Hematopoietic multipotent progenitor cell treated with erythropoietin and hydrocortisone succinate and interleukin-3 and kit ligand, for 15 days (in vitro differentiated cells): ENCODE measurements at places on chromosomes 4 and X.

GRCh38 chr4:121877041-121877773 is 6.9 kb upstream of the BBS7 start:
- DNase-seq, result no peak

DNA sequence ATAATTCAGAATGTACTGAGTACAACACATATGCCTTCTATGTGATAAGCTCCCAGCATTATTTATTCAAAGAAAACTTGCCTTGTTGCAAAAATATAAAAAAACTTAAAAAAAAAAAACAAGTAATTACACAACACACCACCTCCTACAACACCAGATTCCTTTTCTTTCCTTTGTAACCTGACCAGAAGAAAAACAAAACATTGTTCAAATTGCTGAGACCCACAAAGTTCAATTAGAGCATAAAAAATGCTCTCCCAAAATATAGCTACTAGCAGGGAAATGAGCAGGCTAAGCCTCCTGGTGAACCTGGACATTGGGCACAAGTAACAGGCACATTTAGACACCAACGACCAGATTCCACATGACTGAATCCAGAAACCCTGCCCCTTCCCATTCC is 38.3 kb downstream of the MECP2 start:
- DNase-seq, result no peak

DNA sequence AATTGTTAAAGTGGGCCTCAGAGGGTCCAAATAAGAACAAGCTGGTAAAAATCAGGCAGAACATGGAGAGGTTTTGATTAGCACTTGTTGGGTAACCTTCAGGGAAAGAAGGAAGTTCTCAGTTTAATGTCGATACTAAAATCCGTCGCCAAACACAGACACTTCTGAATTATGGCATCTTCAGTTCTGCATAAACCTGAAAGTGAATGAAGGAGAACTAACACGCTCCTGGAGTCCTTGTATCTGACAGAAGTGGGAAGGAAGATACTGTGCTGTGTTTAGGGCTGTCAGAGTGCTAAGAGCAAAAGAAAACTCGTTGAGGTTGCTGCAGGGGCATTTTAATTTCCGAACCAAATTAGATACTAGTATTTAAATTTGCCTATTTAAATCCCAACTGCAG is 106.2 kb downstream of the TMA16 start:
- DNase-seq, result no peak

- DNase-seq, result no peak
These were observed 97.7 kb downstream of the NFKB1 start for GRCh38 chr4:102598762-102599374.

DNA sequence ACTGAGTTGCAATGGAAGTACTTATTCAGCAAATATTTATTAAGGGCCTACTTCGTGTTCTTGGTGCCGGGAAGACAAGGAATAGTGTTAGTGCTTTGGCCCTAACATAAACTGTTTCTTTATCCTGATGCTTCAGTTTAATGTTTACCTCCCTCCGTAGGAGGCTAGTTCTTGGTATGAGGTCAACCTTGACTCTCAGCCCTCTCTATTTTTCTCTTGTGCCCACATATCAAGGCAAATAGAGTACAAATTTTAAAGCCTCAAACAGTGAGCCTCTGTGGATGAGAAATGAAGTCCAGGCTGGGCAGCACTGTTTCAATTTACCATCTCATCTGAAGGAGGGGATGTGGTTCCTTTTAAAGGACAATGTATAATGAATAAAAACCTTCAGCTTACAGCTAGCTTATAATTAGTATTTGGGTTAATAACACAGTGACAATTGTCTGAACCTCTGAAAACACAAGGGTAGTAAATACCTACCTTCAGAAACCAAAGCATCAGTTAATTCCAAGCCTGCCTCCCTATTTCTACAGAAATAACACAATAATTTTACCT is 68.5 kb downstream of the SH3RF1 start:
- no peak for DNase-seq

DNA sequence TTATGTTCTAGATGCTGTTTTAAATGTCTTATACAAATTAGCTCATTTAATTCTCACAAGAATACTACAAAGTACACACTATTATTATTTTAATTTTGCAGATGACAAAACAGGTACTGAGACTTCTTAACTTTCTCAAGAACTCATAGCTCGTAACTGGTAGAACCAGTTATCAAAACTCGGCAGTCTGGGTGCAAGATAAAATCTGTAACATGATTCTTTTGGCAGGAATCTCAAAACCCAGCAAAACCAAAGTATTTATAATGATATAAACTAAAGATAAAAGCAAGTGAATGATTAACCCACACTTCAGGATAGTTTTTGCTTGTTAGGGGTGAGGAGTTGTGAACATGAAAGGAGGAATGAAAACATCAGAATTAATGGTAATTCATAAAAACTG is 27.6 kb downstream of the CLNK start:
- no peak for DNase-seq

DNA sequence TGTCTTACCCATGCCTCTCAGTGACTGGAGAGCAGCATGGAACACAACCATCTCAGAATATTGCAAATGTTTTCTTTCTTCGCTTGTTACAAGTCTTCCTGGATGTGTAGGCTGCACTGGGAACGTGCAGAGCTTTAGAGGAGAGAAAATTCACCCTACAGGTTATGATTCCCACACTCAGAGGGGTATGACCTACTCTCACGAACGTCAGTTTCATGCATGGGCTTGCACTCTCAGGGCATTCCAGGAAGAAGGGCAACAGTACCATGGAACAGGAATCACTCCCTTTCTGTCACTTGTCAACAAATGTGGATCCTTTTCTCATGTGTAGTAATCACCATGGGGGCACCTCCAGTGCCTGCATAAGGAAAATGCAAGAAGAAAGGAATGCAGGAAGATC is 75.8 kb downstream of the NBDY start:
- DNase-seq, result no peak

DNA sequence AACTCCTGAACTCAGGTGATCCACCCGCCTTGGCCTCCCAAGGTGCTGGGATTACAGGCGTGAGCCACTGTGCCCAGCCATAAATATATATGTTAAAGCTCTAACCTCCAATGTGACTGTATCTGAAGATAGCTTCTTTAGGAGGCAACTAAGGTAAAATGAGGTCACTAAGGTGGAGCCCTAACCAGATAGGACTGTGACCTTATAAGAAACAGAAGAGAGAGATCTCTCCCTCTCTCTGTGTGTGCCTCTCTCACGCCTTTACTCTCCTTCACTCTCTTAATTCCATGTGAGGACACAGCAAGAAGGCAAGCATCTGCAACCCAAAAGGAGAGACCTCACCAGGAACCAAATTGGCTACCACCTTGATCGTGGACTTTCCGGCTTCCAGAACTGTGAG is 926 bp upstream of the MAGIX start:
- DNase-seq, result peak; percentile 43

GRCh38 chr4:114296126-114296525 is 302.5 kb upstream of the UGT8 start:
- no peak for DNase-seq

GRCh38 chr4:146333895-146334262 is 119.5 kb downstream of the REELD1 start:
- DNase-seq, result no peak

- DNase-seq, result no peak
These were observed 71.7 kb downstream of the NYX start for GRCh38 chrX:41518841-41519220.

DNA sequence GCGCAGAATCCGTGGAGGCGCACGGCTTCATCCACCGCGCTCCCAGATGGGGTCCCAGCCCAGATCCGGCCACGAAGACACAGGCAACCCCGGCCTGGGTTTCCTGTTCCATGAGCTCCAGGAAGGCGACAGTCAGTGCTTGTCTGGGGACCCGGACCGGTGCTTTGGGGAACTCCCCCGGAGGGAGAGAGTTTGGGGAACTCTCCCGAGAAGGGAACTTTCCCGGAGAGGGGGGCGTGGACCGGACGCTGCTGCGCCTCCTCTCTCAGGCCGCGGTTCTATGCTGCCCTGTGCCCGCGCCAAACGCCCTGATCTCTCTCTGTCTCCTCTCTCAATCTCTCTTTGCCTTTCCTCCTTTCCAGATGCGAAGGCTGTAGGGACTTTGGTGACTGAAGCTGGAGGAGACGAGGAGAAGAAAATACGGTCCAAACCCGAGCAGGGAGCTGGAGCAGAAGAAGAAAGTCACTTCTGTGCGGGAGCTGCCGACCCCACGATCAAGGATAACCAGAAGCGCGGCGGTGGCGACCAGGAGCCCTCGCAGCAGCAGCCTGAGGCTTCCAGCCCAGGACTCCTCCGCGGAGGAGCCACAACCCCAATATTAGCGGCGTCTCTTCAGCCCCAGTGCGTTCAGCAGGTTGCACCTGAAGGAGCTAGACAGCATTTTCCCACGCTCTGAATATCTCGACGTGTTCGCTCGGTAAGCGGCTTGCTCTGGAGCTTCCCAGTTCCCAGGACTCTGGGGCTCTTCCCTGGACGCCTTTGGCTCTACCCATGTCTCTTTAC is 47.6 kb upstream of the NKAP start:
- DNase-seq, result no peak

GRCh38 chr4:152972821-152973628 is 36.9 kb downstream of the FHDC1 start:
- no peak for DNase-seq

DNA sequence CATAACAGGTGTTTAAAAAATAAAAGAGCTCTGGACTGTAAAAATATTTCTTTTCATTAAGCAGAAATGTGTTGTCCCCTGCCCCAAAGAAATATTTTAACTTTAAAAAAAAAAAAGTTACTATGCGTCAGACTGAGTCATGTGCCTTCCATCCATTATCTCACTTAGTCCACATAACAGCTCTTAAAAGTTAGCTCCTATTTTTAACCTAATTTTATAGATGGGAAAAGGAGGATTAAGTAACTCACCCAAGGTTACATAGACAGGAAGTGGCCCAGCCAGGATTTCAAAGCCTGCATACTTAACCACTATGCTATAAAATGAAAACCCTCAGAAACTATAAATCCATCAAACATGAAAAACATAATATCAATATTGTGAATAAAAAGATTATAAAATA is 97.7 kb downstream of the MANBA start:
- DNase-seq, result no peak

- no peak for DNase-seq
These were observed 19.3 kb downstream of the CLTRN start for GRCh38 chrX:15645266-15645665.

GRCh38 chr4:15476396-15476795 is 6.7 kb downstream of the CC2D2A start:
- DNase-seq, result no peak

GRCh38 chr4:6027392-6027791 is 9.2 kb upstream of the C4orf50 start:
- DNase-seq, result no peak

DNA sequence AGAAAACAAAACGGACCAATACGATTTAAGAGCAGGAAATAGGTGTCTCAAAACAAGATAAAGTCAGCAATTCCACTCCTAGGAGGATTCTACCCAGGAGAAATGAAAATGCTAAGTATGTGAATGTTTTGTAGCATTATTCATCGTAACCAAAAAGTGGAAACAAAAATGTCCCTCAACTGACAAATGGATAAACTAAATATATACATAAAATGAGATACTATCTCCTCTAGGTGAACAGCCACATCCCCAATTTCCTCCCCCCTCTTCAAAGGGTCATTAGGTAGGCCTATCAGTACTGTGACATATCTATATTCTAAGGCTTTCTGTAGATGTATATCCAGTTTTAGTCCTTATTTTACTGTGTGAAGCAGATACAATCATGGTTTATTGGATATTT is 18.0 kb downstream of the DDX3X start:
- no peak for DNase-seq

DNA sequence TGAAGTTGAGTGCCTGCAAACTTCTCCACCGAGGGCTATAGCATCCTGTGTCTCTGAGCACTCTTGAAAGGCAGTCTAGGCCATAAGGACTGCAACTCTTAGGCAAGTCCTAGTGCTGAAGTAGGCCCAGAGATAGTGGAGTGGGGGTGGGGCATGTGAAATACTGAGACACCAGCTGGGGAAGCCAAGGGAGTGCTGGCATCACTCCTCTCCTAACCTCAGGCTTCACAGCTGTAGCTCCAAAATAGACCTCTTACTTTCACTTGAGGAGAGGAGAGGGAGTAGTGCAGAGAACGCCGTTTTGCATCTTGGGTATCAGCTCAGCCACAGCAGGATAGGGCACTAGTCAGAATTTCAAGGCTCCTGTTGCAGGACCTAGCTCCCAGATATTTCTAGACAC is 56.2 kb upstream of the CYSLTR1 start:
- no peak for DNase-seq

- DNase-seq, result no peak
These were observed 149.8 kb upstream of the BOD1L1 start for GRCh38 chr4:13777341-13777740.

DNA sequence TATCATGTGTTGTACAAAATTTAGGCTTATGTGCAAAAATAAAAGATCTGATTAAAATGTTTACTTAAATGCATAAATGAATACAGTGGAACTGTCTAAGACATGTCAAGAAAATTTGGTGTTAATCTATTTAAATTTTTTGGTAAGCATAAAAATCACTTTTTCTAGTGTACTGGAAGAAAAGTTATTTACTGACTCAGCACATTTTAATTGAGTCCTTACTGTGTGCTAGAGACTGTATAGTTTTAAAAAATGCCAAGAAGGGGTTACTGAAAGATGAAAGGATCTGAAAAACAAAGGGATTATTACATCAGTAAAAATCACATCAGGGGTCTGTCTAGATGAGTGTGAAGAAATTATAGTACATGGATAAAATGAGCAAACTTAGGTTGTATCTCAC is 60.6 kb downstream of the RAPGEF2 start:
- no peak for DNase-seq

DNA sequence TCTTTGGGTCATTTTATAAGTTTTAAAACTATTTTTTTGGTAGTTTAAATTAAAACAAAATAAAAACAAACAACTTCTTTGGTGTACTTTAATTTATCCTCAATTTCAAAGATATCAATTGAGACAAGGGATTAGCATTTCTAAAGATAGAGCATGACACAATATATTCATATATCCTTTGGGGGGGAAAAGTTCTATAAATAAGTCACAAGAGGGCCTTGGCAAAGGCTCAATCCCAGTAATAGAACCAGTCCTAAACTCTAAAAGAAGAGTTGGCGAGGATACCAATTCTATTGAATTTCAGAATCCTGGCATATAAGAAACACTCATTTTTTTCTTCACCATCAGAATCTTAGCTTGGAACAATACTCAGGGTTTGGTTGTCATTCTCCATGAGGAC is 89.7 kb downstream of the COL4A6 start:
- no peak for DNase-seq

GRCh38 chr4:30904588-30904987 is 184.4 kb downstream of the PCDH7 start:
- DNase-seq, result no peak

- no peak for DNase-seq
These were observed 28.1 kb upstream of the SPON2 start for GRCh38 chr4:1200425-1201035.

DNA sequence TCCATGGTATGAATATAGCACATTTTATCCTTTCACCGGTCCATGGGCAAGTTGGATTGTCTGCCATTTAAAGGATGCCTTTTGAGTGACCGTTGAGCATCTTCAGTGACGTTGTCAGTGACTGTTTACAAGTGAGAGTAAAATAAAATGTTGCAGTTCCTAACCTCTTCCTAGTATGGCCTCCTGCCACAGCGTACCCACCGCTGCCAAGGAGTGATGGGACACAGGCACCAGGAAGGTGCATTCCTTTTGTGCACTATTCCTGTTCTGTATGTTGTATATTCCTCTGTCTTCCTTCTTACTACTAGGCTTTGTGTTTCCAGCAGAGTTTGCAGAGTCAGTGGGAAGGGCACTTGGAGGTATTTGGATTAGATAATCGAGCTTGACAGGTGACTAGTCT is 61.5 kb downstream of the SNX25 start:
- DNase-seq, result no peak

GRCh38 chrX:40247382-40247781 is 149.6 kb upstream of the BCOR start:
- DNase-seq, result no peak

GRCh38 chr4:129335276-129335675 is 239.3 kb downstream of the C4orf33 start:
- no peak for DNase-seq
